T-cell (primary cell): ENCODE measurements at places on chromosomes 12 and 14. TPM values are rescaled to one million over a fixed set of nuclear protein-coding genes. Genes with fewer than 3 reads are reported as not detected.
A peak's percentile ranks its signal among the peaks of the same experiment; 100 is the strongest.

DNA sequence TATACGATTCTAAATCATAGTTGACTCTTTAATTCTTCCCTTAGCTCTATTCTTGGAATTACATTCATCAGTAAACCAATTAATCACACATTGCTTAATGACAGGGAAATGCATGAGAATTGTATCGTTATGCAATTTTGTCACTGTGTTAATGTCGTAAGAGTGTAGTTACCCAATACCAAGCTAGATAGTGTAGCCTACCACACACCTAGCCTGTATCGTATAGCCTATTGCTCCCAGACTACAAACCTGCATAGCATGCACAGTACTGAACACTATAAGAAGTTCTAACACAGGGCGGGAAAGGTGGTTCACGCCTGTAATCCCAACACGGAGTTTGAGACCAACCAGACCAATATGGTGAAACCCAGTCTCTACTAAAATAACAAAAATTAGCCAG is 24.7 kb downstream of the HNRNPC start:
- no peak for DNase-seq
- H3K27ac ChIP-seq, result peak overlapping the region; percentile 11
- no peaks in the 10 kb centered on the region for H3K27me3 ChIP-seq
- H3K36me3 ChIP-seq, result no peaks in the 10 kb centered on the region
- no peak overlapping the region for H3K4me3 ChIP-seq

GRCh38 chr12:94663702-94664101 is 13.3 kb upstream of the TMCC3 start:
- H3K4me3 ChIP-seq, result no peak overlapping the region
- no peaks in the 10 kb centered on the region for H3K27me3 ChIP-seq
- H3K36me3 ChIP-seq, result no peaks in the 10 kb centered on the region
- DNase-seq, result no peak
- H3K27ac ChIP-seq, result no peak overlapping the region
- H3K4me1 ChIP-seq, result no peaks in the 10 kb centered on the region

GRCh38 chr14:95330591-95331370 is 11.1 kb upstream of the CLMN start:
- H3K4me1 ChIP-seq, result no peaks in the 10 kb centered on the region
- H3K27me3 ChIP-seq, result no peaks in the 10 kb centered on the region
- H3K36me3 ChIP-seq, result no peaks in the 10 kb centered on the region

TAS2R46 gene
- 0.82 TPM for total RNA-seq

- H3K36me3 ChIP-seq, result no peaks in the 10 kb centered on the region
- H3K4me1 ChIP-seq, result no peaks in the 10 kb centered on the region
- no peaks in the 10 kb centered on the region for H3K27me3 ChIP-seq
- no peak overlapping the region for H3K27ac ChIP-seq
- DNase-seq, result no peak
Observed at GRCh38 chr12:76432733-76433132, 84.5 kb upstream of the BBS10 start.

VDR gene
- 0.89 TPM for total RNA-seq

DNA sequence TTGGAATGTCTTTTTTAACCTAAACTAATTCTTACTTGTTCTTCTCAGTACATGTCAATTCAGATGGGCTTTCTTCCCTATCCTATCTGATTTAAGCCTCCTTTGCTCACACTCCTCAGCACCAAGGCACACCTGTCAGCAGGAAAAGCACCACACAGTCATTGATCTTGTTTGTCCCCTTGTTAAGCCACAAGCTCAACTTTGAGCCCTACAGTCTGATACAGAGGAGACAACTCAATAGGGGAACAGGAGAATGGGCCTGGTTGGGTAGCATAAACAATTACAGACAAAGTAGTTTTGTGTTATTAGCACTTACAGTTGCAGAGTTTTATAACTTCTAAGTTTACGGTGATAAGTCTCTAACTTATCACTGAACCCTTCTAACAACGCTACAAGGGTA is 29.5 kb upstream of the SYCP3 start:
- H3K36me3 ChIP-seq, result peaks cover 8% of the 10 kb centered on the region
- H3K27me3 ChIP-seq, result no peaks in the 10 kb centered on the region
- H3K4me1 ChIP-seq, result no peaks in the 10 kb centered on the region
- no peak overlapping the region for H3K27ac ChIP-seq

DNA sequence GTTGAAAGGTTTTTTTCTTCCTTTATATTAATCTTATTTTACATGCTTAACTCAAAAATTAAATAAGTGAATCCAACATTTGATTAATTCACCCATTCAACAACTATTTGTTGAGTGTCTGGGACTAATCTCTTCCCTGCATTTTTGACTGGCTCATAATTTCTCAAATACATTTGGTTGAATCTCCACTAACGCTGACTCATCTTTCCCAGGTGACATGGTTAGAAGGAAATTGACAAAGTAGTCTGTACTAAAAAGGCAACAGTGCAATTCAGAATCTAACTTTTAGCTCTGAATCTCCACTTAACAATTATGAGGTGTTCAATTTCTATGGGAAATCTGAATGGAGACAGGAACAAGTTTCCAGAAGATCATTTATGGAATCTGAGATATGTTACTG is 88.9 kb downstream of the LIN7A start:
- no peak overlapping the region for H3K27ac ChIP-seq
- no peaks in the 10 kb centered on the region for H3K36me3 ChIP-seq
- H3K4me3 ChIP-seq, result no peak overlapping the region
- no peaks in the 10 kb centered on the region for H3K4me1 ChIP-seq
- no peak for DNase-seq
- no peaks in the 10 kb centered on the region for H3K27me3 ChIP-seq

ZCCHC8 gene
- total RNA-seq, result 41.9 TPM

DNA sequence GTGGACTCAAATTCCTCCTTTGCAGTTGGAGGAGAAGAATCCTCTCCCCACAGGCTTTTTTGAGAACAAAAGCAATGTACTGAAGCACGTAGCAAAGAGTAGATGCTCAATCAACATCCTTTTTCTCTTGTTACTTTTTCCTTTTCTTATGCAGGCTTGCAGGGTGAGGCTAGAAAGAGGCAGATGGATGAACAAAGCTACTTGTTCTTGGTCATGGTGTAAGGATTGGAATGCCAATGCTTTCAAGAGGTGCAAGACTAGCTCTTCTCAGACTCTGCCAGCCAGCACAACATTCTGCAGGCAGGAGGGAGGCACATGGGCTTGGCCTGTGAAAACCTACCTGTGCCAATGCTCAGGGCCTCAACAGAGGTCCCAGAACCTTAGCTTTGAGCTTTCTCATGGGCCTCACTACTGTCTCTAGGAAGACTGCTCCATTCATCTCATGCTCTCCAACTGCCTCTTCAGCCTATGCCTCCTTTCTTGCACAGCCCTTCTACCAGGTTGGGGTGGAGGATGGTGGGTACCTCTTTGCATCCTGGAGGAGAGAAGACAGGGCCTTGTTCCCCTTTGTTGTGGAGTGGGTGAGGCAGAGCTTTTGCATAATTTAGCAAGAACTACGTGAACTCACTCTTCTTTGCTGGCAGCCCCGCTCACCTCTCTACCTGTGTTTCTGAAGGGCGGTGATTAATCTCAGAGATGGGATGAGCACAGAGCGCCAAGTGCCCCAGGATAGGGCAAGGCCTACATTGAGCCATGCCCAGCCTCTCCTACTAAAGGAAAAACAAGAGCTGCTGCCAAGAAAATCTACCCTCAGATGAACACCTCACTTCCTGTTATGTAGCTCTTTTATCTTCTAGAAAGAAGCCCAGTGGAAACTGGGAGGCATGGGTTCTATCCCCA is 1119.7 kb downstream of the VRK1 start:
- H3K4me3 ChIP-seq, result no peak overlapping the region
- H3K27me3 ChIP-seq, result no peaks in the 10 kb centered on the region
- H3K27ac ChIP-seq, result no peak overlapping the region
- peaks cover 5% of the 10 kb centered on the region for H3K4me1 ChIP-seq
- no peaks in the 10 kb centered on the region for H3K36me3 ChIP-seq

DNA sequence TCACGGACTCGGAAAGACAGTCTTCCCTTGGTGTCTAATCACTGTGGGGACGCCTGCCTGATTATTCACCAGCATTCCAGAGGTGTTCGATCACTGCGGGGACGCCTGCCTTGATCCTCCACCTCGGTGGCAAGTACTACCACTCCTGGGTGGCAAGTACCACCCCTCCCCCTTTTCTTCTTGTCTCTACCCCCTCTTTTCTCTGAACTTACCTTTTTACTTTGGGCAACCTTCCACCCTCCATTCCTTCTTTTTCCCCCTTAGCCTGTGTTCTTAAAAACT is 12.0 kb upstream of the LGMN start:
- no peak overlapping the region for H3K27ac ChIP-seq
- no peaks in the 10 kb centered on the region for H3K36me3 ChIP-seq
- H3K4me3 ChIP-seq, result no peak overlapping the region
- no peak for DNase-seq
- no peaks in the 10 kb centered on the region for H3K27me3 ChIP-seq

- no peak for DNase-seq
- no peak overlapping the region for H3K4me3 ChIP-seq
- no peaks in the 10 kb centered on the region for H3K4me1 ChIP-seq
- no peaks in the 10 kb centered on the region for H3K36me3 ChIP-seq
- H3K27ac ChIP-seq, result no peak overlapping the region
Observed at GRCh38 chr12:18352312-18352711, 91.0 kb downstream of the PIK3C2G start.

GRCh38 chr12:1930803-1931597 is 12.5 kb upstream of the CACNA2D4 start:
- peaks cover 8% of the 10 kb centered on the region for H3K4me1 ChIP-seq
- no peaks in the 10 kb centered on the region for H3K36me3 ChIP-seq
- no peak overlapping the region for H3K27ac ChIP-seq
- peaks cover 19% of the 10 kb centered on the region for H3K27me3 ChIP-seq

- no peak overlapping the region for H3K4me3 ChIP-seq
- peaks cover 3% of the 10 kb centered on the region for H3K4me1 ChIP-seq
- H3K36me3 ChIP-seq, result no peaks in the 10 kb centered on the region
- no peak overlapping the region for H3K27ac ChIP-seq
Observed at GRCh38 chr14:22147716-22148115, 441.3 kb downstream of the DAD1 start.

DNA sequence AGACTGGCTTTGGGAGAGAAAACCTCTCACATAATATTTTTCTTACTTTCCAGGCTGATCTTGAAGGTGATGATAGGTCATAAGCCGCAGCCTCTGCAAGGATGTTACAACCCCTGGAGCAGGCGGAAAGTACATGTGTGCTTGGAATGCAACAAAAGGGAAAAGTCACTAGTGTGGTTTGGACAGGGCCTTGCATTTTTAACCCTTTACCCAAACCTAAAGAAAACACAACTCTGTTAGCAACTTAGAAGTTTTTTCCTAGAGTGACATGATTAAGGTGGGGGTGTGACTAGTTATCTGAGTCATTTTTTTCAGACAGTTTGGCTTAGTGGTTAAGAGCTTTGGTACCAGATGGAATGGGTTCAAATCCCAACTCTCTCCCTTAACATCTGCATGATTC is 97.0 kb downstream of the TMEM30B start:
- H3K4me1 ChIP-seq, result no peaks in the 10 kb centered on the region
- H3K27me3 ChIP-seq, result peaks cover 12% of the 10 kb centered on the region
- DNase-seq, result no peak
- H3K4me3 ChIP-seq, result no peak overlapping the region
- H3K27ac ChIP-seq, result no peak overlapping the region
- no peaks in the 10 kb centered on the region for H3K36me3 ChIP-seq

PLA2G1B gene
- total RNA-seq, result 1.8 TPM

GRCh38 chr12:47779301-47779942 is 6.4 kb downstream of the SLC48A1 start:
- peaks cover 18% of the 10 kb centered on the region for H3K36me3 ChIP-seq
- no peak overlapping the region for H3K4me3 ChIP-seq
- DNase-seq, result peak; percentile 96
- H3K27me3 ChIP-seq, result no peaks in the 10 kb centered on the region
- no peaks in the 10 kb centered on the region for H3K4me1 ChIP-seq
- H3K27ac ChIP-seq, result no peak overlapping the region

TEX52 gene
- total RNA-seq, result not detected

- H3K36me3 ChIP-seq, result no peaks in the 10 kb centered on the region
- H3K4me1 ChIP-seq, result no peaks in the 10 kb centered on the region
- no peak for DNase-seq
- H3K4me3 ChIP-seq, result no peak overlapping the region
- no peak overlapping the region for H3K27ac ChIP-seq
Observed at GRCh38 chr12:94507455-94507854, 47.8 kb upstream of the CEP83 start.

GRCh38 chr12:43733687-43734086 is 24.9 kb downstream of the PUS7L start:
- no peaks in the 10 kb centered on the region for H3K4me1 ChIP-seq
- DNase-seq, result no peak
- H3K36me3 ChIP-seq, result peaks cover 13% of the 10 kb centered on the region
- no peak overlapping the region for H3K27ac ChIP-seq
- no peak overlapping the region for H3K4me3 ChIP-seq

RD3L gene
- total RNA-seq, result not detected

GRCh38 chr14:50676814-50677516 is 8.9 kb upstream of the SAV1 start:
- DNase-seq, result no peak
- no peaks in the 10 kb centered on the region for H3K27me3 ChIP-seq
- H3K4me3 ChIP-seq, result no peak overlapping the region
- H3K4me1 ChIP-seq, result no peaks in the 10 kb centered on the region

FAM90A1 gene
- 0.40 TPM for total RNA-seq

NELL2 gene
- 187 TPM for total RNA-seq

TMEM30B gene
- total RNA-seq, result 2.1 TPM

RERGL gene
- total RNA-seq, result not detected
